ENCODE measurements at places on chromosomes 3 and 15.

GRCh38 chr15:90358124-90359033 is 6.3 kb downstream of the ZNF774 start:
- DNase-seq = no peak

DNA sequence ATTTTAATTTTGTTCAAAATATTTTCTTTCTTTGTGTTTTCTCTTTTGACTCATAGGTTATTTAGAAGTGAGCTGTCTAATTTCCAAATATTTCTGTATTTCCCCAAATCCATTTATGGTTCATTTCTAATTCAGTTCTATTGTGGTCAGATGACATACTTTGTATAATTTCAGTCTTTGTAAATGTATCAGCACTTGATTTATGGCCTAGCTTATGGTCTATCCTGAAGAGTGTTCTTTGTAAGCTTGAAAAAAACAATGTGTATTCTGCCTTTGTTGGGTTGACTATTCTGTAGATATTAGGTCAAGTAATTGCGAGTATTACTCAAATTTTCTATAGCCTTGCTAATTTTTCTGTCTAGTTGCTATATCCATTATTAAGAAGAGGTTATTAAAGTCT is 311.2 kb downstream of the OCA2 start:
- no peak for DNase-seq

GRCh38 chr15:85423256-85423655 is 42.9 kb downstream of the AKAP13 start:
- DNase-seq = no peak

DNA sequence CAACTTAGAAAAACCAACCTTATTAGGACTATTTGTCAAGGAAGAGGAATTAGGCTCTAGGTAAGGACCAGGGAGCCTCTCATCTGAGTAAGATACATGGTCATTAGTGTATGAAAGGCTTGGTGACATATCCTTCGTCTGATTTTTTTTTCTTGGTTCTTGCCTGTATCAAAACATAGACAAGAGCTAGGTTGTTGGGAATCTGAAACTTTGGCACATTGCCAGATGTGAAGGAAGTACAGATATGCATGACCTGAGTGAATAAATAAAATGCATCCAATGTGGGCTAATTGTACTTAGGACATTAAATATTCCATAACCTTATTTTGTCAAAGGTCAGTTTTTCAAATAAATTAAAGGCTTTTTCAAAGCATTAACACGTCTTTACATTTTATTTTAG is 151.8 kb downstream of the SYNPR start:
- no peak for DNase-seq

DNA sequence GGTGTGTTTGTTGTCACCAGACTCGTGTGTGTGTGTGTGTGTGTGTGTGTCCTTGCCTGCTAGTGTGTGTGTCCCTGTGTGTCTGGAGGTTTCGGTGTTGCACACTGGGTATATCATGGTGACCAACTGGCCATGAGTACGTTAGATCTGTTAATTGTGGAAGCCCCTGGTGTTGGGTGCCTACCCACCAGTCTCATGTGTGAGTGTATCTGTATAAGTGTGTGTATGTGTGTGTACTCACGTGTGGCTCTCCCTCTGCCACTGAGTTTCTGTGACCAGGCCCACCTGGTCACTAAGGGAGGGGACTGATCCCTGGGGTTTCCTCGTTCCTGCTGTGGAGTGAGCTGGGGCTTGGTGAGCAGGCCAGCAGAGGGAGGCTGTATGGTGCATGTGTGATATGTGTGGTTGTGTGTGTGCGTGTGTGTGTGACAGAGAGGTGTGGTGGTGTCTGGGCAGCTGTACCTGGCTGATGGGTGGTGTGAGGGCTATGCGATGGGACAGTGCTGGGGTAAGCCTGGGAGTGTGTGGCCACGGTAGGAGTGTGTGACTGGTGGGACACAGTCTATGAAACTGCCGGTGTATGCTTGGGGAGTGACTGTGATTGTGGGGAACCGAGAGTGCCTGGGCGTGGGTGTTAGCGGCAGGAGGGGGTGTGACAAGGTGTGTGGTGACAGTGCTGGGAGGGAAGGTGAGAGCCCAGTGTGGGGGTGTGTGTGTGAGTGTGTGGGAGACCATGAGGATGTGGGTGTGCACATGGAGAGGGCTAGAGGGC is 1.8 kb downstream of the PRKCD start:
- no peak for DNase-seq

- no peak for DNase-seq
Measured at GRCh38 chr15:62544446-62544845, 379.4 kb upstream of the C2CD4B start.

GRCh38 chr15:61025308-61025707 is 203.8 kb downstream of the RORA start:
- no peak for DNase-seq

- DNase-seq = no peak
Measured at GRCh38 chr3:186464424-186465093, 79.6 kb downstream of the CRYGS start.

DNA sequence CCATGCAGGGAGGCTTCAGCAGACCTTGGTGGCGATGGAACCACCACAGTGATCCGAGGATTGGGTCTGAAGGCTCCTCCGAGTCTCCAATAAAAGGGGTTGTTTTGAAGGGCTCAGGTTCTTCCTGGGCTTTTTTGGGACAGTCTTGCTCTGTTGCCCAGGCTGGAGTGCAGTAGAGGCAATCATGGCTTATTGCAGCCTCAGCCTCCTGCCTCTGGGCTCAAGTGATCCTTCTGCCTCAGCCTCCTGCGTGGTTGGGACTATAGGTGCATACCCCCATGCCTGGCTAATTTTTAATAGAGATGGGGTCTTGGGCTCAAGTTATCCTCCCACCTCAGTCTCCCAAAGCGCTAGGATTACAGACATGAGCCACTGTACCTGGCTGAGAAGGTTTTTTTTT is 84.8 kb downstream of the IGF1R start:
- no peak for DNase-seq

DNA sequence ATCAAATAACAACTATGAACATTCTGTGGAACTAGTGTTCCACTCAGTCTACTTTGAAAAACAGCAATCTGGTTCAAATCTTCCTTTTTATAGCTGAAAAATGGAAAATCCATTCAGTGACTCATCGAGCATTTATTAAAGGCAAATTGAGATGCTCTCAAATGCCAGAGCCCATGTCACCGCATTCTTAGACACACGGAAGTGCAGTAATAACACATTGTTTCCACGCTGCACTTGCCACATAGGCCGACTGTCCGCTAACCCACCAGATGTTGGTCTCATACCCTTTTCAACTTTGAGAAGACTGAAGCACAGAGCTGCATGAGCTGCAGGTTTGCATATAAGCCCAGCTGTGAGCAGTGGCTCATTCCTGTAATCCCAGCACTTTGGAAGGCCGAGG is 95.9 kb downstream of the TMEM266 start:
- DNase-seq = no peak

DNA sequence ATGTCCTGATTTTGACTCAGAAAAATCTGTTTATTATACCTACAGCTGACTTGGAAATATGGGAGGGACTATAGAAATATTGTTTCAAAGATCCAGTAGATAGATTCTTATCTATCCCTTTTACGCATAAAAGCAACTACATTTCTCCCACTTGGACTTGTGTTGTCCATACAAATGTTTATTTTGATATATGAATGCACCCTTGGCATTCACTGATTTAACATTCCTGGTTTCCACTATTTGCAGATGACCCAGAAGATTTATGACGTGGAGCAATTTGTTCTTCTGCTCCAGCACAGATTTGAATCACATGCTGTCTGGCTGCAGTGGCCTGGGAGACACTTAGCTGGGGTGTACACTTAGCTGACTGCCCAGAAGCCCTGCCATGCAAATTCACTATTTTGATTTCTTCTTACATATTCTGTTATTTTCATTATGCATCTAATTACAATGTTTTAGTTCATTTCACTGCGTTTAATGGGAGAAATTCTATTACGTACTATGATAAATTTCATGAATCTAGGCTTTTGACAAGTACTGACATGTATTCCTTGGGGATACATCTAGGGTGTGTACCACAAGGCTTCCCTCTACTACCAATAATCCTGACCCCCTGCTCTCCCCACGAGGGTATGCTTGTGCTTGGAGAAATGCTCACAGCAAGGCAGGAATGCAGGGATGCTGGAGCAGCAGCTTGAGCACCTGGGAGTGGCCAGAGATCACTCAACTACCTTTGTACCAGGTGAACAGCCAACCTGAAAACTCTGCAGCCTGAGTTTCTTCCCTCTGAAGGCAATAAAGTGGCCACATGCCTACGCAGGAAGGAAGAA is 223.6 kb upstream of the TBL1XR1 start:
- DNase-seq = no peak

- no peak for DNase-seq
Measured at GRCh38 chr3:20246662-20247061, 60.7 kb upstream of the SGO1 start.

DNA sequence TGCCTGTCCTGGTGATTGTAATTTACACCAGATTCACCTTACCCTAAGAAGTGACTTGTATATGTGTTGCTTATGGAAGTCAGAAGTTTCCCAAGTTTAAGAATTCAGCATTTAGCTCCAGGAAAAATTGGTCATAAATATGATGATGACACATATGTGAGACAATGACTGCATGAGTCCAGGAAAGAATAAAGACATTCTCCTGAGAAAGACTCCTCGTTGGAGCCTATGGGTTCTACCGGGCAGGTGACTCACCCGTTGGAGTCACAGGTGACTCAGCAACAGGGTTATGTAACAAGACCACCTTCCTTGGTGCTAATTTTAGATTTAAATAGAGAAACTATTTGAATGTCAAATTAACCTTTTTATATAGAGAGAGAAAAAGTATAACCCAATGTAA is 662.4 kb downstream of the FHIT start:
- DNase-seq = no peak

DNA sequence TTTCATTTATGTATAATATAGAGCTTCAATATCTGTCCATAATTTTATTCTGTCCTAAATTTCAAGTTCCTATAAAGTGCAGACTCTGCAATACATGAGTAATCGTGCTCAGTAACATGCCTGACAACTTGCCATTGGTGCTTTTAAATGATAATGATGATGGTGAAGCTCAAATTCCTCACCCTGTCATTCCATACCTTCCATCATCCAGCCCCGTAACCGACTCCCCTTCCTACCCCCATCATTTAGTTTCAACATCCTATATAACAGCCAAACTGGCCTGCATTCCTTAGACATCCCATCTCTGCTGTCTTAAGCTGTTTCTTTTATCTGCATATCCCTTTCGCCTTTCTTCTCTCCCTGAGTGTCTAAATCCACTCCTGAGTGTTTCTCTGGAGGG is 67.2 kb upstream of the DLG1 start:
- no peak for DNase-seq

- DNase-seq = no peak
Measured at GRCh38 chr3:150174179-150174578, 203.5 kb upstream of the PFN2 start.

GRCh38 chr15:60076045-60076444 is 71.9 kb downstream of the FOXB1 start:
- no peak for DNase-seq

DNA sequence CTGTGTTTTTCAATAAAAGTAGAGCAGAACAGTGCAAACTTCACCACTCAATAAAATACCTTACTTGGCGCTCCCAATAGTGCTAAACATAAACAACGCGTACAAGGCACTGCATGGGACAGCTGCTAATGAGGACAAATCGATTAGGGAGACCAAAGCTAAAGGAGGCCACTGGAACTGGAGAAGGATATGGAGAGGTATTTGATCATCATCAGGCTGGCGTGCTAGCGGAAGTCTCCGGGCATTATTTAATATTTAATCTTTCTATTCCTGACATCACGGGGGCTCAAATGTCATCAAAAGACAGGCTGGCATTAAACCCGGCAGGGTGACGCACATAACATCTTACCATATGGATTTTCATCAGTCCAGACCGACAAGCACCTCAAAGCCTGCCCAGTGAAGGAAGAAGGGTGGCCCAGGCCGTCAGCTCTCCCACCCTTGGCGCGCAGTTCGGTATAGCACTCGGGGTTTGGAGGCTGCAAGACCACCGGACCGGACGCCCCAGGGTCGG is 604 bp downstream of the CCPG1 start:
- DNase-seq = no peak

DNA sequence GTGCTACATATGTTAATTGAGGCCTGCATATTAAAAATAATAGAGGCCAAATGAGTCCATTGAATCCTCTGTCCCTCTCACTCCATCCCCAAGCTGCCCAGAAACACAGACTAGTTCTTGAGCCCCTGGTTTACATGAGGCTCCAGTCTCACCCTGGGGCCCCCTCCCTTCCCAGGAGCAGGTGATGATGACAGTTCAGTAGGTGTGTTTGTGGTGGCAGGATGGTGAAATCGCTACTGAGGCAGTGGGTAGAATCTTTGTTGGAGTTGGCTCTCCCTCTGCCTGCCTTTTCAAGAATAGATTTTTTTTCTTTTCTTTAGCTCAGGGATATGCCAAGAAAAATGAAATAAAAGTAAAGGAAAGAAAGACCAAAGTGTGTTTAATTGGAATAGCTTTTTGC is 288.7 kb downstream of the EPHB1 start:
- no peak for DNase-seq

- no peak for DNase-seq
Measured at GRCh38 chr3:162569314-162569713, 1072.7 kb downstream of the OTOL1 start.

DNA sequence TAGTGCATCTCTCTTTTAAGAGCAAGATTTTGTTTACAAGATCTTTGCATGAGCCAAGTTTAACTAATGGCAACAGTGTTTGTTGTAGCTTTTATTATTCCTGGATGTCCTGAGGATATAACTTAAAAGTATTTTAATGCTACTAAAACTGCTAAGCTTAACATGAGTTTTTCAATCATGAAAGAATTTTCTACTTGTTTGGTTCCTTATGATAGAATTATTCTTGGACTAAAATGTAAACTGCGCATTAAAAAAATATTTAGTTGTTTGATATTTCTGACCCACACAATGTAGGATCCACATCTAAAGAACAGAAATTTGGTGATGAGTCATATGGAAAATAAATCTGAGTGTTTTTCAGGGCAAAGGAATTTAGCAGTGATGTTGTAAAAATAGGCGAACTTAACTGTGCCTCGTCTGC is 70.8 kb downstream of the RAP2B start:
- DNase-seq = no peak

GRCh38 chr3:163543662-163544061 is 1534.6 kb downstream of the SI start:
- no peak for DNase-seq

DNA sequence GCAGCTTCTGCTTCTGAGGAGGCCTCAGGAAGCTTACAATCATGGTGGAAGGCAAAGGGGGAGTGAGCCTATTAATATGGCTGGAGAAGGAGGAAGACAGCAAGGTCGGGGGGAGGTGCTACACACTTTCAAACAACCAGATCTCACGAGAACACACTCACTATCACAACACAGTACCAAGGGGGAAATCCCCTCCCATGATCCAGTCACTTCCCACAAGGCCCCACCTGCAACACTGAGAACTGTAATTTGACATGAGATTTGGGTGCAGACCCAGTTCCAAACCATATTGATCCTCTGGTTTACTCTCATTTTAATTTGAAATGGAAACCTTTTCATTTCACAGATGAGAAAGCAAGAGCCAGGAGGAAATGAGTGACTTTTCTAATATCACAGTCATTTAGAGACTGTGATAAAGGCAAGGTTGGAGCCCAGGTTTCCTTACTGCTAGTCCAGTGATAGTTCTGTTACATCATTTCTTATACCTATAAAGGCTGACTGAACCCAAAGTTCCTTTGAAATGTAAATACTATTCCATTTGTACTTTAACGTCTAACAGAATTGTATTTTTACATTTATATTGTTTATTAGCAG is 105.8 kb upstream of the GAP43 start:
- no peak for DNase-seq
